ENCODE measurements at places on chromosomes 13 and 19.

- DNase-seq, result no peak
These were observed 759 bp downstream of the RB1 start for GRCh38 chr13:48304143-48304876.

GRCh38 chr13:34430294-34430693, 511.8 kb upstream of the NBEA start:
- no peak for DNase-seq

DNA sequence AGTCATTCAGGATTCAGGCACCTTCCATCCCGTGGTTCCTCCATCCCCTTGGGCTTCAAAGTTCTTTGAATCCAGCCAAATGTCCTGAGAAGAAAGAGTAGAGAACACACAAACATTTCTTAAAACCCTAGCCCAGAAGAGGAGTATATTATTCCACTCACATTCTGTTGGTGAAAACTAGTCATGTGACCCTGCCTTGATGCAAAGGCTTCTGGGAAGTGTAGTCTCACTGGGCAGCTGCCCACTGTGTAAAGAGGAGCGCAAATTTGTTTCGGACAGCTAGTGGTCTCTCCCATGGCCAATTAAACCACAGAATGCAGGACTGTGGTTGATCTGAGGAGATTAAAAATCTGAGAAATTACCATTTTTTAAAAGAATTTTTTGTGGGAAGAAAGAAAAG, 304.4 kb downstream of the SUCLA2 start:
- no peak for DNase-seq

GRCh38 chr13:66264971-66265370, 965.2 kb downstream of the PCDH9 start:
- no peak for DNase-seq

- no peak for DNase-seq
These were observed 12.4 kb upstream of the DGKH start for GRCh38 chr13:42035905-42036521.

- DNase-seq, result peak; percentile 34
These were observed 24.2 kb downstream of the PPP1R37 start for GRCh38 chr19:45117167-45117594.

DNA sequence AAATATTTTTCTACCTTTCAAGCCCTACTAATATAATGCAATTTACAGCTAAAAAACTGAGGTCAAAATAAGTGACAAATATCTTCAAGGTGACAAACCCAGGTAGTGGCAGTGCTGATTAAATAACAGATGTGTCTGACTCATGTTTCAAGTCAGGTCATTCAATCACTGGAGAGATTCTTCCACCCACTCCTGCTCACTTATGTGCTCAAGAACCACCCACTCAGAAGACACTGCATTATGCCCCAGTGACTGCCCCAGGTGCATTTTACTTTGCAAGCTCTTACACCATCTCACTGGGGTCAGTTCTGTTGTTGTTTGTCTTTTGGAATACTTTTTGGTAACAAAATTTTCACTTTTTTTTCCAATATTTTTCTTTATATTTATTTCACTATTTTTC, 2.2 kb downstream of the ZNF100 start:
- DNase-seq, result no peak

DNA sequence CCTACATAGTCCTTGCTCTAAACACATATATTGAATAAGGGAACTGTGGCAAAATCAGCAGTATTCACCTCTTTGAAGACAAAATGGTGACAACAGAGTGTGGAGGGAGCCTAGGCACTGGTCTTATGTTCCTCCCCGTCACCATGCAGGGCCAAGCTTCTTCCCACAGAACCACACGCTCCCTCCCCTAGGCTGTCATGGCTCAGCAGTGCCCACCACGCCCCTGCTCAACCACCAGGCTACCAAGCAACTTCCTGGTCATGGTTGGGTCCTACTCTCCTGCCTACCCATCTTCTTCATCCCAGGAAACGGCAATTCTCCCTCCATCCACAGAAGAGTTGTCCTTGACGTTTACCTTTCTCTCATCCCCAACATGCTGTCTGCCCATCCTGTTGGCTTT, 126.1 kb downstream of the CRYL1 start:
- DNase-seq, result no peak

DNA sequence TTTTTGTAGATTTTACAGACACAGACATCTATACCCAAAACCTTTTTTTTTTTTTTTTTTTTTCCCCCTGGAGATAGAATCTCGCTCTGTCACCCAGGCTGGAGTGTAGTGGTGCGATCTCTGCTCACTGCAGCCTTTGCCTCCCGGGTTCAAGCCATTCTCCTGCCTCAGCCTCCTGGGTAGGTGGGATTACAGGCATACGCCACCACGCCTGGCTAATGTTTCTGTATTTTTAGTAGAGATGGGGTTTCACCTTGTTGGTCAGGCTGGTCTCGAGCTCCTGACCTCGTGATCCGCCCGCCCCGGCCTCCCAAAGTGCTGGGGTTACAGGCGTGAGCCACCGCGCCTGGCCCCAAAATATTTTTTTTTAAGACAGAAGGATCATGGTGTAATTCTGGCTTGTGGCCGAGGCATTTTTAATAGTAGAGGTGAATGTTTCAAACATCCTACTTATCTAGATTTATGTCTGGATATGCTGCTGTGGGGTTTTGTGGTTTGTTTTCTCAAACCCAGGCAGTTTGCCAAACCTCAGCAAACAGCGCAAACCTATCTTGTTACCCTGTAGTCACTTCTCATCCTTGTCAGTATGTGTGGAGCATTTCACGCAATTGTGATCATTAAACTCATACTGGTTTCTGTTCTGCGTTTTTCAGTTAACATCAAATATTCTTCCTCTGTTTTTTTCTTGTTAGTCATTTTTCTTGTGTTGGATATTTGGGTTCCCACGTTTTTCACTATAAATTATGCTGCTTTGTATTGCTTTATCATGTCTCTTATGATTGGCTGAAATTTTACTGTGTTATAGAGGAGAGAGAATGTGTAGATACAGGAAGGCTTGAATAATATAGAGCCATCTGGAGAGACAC, 36.2 kb upstream of the GARRE1 start:
- DNase-seq, result peak; percentile 83

GRCh38 chr13:22499919-22500318, 680.9 kb upstream of the SGCG start:
- DNase-seq, result no peak

DNA sequence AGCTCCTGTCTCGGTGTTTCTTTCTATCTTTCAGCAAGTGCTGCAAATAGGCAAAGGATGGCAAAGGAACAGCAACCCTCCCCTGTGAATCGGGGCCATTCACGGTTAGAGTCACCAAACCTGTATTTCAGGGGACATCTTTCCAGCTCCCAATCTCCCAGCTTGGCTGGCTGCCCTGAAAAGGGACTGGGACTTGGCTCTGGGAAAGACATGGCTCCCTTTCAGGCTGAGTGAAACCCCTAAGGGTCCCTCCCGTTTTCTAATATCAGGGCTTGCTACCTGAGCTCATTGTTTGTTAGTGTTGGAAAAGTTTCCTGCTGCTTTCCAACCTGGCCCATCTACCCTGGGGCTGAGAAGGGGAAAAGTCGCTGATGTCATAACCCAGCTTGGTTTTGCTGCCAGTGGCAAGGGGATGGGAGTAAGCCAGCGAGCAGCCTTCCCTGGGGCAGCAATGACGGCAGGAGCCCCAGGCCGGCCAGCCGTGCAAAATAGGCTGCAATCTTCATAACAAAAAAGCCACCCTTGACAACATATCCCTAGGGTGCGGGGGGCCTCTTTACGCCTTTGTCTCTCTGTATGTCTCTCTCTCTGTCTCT, 29.9 kb downstream of the SERP2 start:
- no peak for DNase-seq

GRCh38 chr19:27974082-27974513, 1238.9 kb downstream of the UQCRFS1 start:
- no peak for DNase-seq

- DNase-seq, result no peak
These were observed 244.9 kb downstream of the NDFIP2 start for GRCh38 chr13:79725841-79726240.

- DNase-seq, result no peak
These were observed 276.6 kb upstream of the ZNF507 start for GRCh38 chr19:32068793-32069192.

- no peak for DNase-seq
These were observed at the start of gene TNNT1 for GRCh38 chr19:55149078-55150003. TNNT1 (minus strand) TSS chr19:55149206; CDS start chr19:55147157, 2,049 bp downstream.

DNA sequence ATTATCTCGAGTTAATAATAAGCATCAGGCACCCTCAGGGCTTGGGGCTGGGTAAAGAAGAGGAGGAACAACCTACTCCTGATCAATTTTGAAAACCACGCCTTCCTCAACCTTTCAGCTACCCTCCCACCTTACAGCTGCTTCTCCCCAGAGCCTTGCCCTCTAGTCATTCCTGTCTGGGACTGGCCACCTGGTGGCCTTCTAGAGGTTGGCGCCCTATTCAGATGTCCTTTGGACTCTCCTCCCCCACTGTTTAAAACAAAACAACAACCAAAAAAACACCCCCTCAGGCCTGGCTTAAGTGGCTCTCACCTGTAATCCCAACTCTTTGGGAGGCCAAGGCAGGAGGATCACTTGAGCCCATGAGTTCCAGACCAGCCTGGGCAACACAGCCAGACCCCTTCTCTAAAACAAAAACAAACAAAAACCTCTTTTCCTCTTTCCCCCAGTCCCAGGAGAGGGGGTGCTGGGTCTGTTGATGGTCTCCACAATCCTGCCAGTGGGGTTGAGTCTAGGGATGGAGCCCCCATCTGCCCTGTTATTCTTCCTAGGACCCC, 62.3 kb downstream of the CCDC70 start:
- DNase-seq, result no peak

- no peak for DNase-seq
These were observed 14.7 kb downstream of the KBTBD6 start for GRCh38 chr13:41117869-41118268.

DNA sequence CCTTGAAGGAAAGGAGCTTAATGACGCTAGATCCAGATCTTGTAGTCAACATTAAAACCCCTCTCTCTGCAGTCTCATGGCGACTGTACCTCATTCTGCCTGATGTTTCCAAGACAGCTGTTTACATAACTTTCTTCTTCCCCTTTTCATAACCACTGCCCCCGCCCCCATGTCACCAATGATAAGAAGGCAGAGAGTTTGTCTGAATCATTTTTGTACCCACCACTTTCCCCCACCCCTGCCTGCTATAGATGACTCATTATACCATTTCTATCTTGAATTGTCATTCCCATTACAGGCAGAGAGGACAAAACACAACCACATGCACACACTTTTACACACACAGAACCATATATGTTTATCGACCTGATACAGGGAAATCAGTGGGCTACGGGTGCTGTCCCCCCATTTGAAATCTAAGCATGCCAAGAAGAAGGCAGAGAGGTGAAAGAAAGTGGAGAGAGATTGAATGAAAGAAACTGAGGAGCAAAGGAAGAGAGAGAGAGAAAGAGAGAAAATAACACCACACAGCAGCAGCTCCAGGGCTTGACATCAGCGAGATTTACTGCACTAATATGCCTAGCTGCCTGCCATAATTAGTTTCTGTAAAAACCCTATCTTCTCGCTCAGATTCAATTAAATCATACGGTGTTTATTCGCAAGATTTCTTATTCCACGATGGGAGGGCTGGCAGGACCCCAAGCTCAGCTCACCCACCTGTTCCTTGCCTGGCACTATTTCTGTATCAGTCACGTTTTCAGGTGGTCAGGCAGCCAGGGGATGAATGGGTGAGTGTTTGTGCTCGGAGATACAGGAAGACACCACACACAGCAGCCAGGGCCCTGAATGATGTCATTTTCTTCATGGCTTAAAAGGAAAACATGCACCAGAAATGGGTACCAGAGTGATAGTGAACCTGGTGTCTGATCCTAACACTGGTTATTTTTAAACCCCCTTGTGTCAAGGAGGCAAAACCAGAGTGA, 114.3 kb upstream of the SERP2 start:
- peak; percentile 46 for DNase-seq

DNA sequence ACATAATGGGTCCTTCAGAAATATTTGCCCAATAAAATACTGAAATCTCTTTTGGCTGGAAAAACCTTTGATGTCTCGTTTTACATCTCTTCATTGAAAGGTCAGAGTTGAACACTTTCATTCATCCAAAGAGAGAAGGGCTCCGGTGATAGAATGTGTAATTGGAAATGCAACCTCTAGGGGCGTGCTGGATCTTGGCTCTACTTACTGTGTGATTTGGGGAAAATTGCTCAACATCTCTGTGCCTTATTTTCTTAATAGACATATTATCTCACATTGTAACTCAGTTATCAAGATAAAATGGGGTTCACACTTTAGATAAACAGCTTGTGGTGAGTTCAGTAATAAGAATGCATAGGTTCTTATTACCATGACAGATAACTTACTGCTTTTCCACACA, 1444.1 kb downstream of the SLITRK5 start:
- DNase-seq, result no peak

DNA sequence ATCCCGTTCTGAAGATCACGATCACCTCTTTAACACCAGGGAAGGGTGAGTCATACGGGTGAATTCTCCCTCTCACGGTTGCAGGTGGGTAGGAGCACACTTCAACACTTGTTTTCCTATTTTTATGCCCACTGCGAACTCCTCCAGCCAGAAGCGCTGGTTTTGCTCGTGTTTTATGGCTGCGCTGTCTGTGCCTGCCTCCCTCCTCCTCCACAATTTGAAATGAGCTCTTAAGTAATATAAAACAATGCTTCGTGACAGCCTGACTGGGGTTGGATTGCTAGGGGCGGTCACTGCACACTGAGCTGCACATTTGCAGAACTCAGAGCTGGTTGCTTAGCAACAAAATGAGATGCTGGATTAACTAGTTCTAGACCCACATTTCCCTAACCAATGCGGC, 12.9 kb downstream of the CCDC70 start:
- no peak for DNase-seq

DNA sequence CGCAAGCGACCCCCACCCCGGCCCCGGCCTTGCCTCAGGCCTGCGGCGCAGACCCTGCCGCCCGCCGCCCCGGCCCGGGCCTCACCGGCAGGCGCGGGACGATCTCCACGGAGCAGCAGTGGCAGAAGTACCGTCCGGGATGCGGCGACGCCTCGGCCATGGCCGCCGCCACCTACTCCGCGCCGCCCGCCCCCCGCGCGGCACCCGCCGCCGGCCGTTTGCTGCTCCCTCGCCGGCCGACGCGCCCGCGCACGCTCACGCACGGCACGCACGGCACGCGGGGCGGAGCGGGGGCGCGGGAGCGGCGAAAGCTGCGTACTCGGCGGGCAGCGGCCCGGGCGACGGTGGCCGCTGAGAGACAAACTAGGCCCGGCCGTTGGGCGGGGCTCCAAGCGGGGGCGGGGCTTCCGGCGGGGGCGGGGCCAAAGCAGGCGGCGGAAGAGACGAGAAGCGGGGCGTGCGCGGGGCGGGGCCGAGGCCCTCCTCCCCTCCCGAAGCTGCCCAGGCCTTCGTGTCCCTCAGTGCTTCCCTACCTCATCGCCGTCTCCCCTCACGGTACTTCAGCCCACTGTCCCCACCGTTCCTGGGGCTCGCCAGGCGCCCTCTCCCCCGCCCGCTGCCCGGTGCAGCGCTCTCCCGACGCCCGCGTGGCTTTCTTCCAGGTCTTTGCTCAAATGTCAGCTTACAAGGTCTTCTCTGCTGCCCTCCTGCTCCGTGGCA, at the start of gene RNF126:
Gene RNF126 (minus strand): TSS at position 253 of the 720 bp plus-strand sequence. CDS start 93 bp downstream, at position 160.
- peak; percentile 95 for DNase-seq

GRCh38 chr19:4976401-4977298, 7.7 kb downstream of the KDM4B start:
- DNase-seq, result no peak

GRCh38 chr19:43457809-43458208, 7.6 kb downstream of the LYPD3 start:
- DNase-seq, result no peak

Data from CD4-positive, alpha-beta T cell treated with Interleukin-6 at 100 ng/mL for 8 hours (primary cell).